Left renal pelvis (tissue), 4 donors: ENCODE measurements at places on chromosomes 7 and 10. TPM values are rescaled to one million over a fixed set of nuclear protein-coding genes. Genes with fewer than 3 reads are reported as not detected.
A peak's percentile ranks its signal among the peaks of the same experiment; 100 is the strongest.

DNA sequence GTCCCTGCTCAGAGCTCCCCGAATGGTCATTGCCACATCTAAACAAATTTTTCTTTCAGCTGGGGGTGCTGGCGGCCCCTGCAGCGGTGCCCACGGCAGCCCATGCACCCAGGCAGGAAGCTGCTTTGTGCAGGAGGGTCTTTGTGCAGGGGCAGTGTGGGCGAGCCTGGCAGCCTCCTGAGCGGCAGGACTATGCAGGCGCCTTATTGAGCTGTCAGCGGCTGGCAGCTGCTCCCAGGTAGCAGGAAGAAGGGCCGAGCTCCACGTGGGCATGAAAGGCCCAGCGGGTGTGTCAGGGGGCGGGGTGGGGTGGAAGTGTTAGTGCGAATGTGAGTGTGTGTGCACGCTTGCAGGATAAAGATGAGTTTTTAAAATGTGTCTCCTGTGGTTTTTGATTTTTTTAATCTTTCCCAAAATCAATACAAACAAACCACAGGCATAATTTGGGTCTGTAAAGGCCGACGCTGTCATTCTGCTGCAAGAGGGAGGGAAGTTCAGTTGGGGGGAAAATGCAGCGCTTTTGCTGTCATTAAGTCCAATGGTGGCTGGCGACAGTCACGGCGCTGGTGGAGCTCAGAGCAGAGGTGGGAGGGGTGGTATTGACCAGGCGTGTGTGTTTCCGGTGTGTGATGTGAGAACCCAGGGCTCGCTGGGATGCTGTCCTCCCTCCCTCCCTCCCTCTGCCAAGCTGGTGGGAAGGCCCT is 83.9 kb downstream of the LHPP start:
- no peak for DNase-seq

GRCh38 chr10:5628451-5629302 is 37.7 kb downstream of the ASB13 start:
- DNase-seq = no peak

DNA sequence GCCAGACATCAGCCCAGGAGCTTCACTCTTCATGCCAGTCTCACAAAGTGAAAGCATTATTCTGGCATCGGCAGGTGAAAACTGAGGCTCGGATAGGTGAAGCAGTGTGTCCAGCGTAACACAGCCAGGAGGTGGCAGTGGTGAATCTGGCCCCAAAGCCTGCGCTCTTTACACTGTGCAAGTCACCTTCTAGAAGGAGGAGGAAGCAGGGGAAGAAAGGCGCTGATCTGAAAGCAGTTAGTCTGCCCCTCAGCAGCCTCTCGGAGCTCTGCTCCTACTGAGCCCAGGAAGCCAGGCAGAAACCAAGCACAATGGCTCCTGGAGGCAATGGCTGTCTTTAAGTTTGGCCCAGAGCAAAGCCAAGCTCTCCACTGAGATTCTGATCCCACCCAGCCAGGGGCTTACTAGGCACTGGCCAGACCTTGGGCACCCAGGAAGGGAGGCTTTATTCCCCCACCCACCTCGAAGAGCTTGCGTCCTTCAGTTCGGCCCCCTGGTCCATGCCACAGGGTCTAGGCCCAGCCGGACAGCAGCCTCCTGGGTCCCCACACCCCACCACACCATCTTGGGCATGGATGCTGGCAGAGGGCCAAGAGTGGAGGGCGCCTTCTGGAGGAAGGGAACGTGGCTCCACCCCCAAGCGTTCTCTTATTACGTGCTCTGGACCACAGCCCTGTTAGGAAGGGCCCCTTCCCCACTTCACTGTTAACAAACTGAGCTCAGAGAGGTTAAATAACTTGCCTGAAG is 104.5 kb downstream of the GRID1 start:
- DNase-seq = no peak

DNA sequence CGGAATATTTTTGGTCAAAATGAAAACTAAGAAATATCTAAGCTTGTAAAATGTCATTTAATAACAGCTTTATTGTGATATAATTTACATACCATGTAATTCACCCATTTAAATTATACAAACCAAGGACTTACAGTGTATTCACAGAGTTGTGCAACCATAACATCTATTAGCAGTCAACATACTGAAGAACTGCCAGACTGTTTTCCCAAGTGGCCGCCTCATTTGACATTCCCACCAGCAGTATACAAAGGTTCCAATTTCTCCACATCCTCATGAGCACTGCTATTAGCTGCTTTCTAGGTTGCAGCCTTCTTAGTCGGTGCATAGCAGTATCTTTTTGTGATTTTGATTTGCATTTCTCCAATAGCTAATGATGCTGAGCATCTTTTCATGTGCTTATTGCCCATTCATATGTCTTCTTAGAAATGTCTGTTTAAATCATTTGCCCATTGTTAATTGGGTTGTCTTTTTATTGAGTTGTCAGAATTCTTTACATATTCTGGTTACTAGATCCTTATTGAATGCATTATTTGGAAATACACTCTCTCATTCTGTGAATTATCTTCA is 153.0 kb upstream of the FGFR2 start:
- DNase-seq = no peak

DNA sequence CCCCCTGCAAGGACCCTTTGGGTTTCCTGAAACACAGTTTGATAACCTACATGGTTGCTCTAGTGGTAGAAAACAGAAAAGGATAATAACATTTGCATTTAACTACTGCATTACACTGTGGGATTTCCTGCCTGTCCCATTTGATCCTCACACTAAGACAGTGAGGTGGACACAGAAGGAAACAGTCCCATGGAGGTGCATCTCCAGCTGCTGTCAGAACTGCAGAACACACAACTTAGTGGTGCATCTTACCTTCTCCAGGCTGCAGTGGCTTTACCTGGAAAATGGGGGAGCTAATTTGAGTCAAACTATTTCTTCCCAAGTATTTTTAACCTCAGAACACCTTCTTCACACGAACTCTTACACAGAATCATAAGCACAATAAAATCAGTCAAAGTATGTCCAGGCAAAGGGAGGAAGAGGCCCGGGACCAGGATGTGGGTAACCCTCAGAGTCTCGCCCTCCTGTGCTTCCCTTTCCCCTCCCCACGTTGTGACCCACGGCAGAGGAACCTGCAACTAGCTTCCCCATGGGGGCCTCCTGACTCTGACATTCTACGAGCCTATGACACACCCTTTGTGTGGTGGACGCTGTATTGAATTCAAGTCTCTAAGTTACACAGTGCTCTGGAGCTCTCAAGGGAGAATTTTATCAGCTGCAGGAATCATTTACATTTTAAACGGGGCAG is 33.7 kb downstream of the SCRN1 start:
- no peak for DNase-seq

- DNase-seq = no peak
These were observed 109.4 kb downstream of the PPP1R17 start for GRCh38 chr7:31796375-31796774.

DNA sequence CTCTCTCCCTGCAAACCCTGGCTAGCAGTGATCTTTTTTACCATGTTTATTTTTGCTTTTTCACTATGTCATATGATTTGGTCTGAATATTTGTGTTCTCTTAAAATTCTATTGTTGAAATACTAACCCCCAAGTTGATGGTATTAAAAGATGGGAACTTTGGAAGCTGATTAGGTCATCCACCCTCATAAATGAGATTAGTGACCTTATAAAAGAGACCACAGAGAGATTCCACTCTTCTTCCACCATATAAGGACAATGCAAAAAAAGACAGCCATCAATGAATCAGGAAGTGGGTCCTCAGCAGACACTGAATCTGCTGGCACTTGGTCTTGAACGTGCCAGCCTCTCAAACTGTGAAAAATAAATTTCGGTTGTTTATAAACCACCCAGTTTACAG is 112.8 kb upstream of the KCND2 start:
- DNase-seq = no peak

DNA sequence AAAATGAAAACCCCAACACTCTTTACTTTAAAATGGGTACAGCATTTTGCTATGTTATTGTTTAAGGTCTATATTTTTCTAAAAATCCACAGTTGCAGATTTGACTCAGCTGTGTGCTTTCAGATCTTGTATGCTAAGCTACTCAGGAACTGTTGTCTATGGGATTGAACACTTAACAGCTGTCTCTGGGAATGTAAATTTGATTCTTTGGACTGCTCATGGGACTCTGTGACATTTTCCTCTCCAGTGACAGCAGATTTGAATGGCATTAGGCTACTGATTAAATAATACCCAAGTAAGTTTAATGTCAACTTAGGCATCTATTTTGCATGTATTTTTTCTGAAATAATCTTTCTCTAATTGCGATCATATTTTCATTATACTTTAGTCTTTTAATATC is 1.7 kb upstream of the CD36 start:
- DNase-seq = no peak

GRCh38 chr7:53947732-53948131 is 594.4 kb upstream of the VSTM2A start:
- no peak for DNase-seq

DNA sequence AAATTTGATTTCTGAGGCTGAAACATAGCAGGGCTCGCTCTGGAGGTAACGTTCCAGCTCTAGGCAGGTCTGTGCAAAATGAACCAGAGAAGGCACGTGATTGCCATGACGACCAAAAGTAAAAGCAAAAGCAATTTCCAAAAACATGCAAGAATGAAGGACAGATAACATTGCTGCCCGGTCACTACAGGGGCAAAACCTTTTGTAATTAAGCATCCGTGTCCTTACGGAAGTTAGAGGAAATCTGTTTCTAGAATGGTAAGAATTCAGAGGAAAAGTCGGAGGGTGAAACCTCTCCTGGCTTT is 2.9 kb downstream of the KLF6 start:
- DNase-seq = no peak

DNA sequence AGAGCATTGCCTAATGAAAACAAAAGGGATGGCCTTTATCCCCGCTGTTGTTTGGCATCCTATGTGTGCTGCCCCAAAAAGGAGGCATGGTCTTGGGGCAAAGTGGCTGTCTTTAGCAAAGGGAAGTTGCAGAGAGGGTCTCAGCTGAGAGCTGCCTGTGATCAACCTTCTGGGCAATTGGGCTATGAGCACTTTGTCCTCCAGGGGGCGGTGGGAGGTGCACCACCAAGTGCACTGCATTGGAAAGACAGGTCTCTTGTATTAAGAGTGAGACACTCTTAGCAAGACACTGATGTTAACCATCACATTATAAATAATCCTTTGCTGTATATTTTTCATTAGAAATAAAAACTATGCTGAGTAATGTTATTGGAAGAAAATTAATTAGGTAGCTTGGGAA is 314.8 kb downstream of the POM121L12 start:
- DNase-seq = peak; percentile 10

DNA sequence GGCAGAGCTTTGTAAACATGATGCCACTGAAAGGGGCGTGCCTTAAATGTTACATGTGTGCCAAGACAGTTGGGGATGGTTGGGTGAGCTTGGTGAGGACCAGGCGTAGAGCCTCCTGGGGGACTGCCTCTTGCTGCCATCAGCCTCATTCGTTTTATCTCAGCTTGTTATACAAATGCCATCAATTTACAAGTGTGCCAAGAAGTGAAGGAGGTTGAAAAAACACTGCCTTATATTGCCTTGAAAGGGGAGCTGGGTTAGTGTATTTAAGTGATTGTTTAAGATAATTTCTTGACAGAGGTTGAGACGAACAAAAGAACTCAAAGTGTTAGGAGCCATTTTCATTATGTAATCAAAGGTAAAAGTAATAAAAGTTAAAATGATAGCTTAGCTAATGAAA is 354.7 kb downstream of the PHTF2 start:
- no peak for DNase-seq

DNA sequence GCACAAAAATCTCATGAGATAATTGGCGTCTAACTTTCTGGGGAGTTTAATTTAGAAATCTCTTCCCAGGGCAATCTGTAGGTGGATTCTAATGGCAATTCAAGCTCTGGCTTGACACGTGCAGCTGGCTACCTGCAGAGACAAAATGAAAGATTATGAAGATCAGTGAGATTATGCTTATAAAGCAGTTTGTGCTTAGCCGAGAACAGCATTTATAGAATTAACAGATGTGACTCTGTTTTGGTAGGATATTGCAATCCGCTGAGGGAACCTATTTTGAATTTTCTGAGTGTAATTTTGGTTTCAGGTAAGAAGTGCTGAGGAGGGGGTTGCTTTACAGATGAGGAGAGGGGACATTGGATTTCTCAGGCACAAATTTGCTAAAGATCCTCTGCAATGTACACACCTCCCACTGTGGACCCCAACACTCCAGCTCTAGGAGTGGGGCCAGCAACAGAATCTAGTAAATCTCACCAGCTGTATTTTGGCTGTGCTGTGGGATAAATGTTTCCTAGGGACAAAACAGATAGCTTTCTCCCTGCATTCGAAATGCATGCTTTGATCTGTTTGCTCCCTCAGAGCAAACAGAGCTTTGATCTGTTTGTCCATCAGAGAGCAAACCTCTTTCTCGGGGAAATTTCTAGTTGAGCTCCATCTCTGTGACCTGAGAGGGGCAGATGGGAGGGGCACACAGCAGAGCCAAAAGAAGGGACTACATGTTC is 7.4 kb downstream of the GJD4 start:
- no peak for DNase-seq

DNA sequence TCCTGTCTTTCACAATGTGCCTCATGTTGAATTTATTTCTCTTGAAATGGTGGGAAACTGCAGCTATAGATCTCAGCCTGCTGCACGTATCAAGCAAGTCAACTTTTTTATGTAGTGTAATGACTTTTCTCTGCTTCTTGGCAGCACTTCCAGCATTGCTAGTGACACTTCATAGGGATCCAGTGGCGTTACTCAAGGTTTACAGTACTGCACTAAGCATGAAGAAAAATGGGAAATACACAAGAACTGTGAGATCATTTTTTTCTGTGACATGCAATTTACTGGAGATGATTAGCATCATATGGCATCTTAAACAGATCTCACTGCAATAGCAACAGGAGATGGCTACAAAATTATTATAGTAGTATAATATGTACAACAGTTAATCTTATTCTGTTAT is 90.9 kb downstream of the POLR1F start:
- peak; percentile 29 for DNase-seq

DNA sequence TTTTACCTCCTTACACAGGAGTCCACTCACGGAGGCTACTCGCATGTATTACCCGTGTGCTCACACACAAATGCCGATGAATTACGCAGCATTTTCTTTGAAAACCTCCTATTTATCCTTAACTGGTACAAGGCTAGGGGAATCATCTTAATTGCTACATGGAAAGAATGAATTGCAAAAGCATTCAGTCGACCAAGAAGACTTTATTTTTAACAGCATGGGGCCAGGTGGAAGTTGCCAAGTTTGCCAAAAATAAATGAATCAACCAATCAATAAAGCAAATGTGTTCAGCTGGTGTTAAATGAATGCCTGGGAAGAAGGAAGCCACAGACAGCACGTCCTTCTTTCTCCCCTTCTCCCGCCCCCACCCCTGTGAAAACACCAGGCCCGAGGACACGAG is 55.8 kb downstream of the CTBP2 start:
- no peak for DNase-seq

DNA sequence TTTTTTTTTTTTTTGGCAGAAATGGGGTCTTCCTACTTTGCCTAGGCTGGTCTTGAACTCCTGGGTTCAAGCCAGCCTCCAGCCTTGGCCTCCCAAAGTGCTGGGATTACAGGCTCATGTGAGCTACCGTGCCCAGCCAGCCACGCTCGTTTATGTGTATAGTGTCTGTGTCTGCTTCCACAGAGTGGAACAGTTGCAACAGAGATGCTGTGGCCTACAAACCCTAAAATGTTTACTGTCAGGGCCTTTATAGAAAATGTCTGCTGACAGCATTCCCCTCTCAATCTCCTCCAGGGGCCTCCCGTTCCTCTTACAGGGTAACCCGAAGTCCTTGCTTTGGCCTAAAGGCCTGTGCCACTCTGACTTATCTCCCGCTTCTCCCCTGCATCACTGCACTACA is 87.6 kb upstream of the LEP start:
- DNase-seq = no peak

The LIPJ gene
- polyA plus RNA-seq = 0.10 TPM

The PILRA gene
- 4.1 TPM for polyA plus RNA-seq

The CALML5 gene
- not detected for polyA plus RNA-seq

The STAG3 gene
- 18.0 TPM for polyA plus RNA-seq

The PRXL2A gene
- polyA plus RNA-seq = 126 TPM

The EMX2 gene
- 158 TPM for polyA plus RNA-seq

The STX1A gene
- polyA plus RNA-seq = 7.2 TPM
